IMR-90 (cell line): ENCODE measurements at places on chromosomes 1 and 21. TPM values are rescaled to one million over a fixed set of nuclear protein-coding genes. Genes with fewer than 3 reads are reported as not detected.

DNA sequence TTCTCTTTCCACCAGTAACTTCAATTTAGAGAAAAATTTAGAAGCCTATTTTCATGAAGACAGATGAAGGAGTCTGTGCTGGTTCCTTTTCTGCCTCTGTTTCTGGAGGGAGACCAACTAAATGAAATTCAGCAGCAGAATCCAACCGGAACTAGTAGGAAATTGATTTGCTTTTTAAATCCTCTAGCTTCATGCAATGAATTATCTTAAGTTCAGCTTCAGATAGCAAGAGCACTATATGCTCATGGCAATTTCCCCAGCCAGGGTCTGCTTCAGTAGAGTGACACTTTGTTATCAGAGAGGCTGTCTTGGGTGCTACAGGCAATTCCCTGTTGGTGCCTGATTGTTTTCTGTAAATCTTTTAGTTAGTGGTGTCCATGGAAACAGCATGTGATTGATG lies 189.7 kb downstream of the SLC35F3 start:
- H3K27me3 ChIP-seq = peaks cover 4% of the 10 kb centered on the region; the same call in 1 of the 2 replicates
- no peaks in the 10 kb centered on the region for H3K36me3 ChIP-seq
- H3K27ac ChIP-seq = no peak overlapping the region
- no peak overlapping the region for H3K4me3 ChIP-seq

The ZFP69B gene
- 6.8 and 8.1 TPM in 2 replicates for total RNA-seq

The PRKAA2 gene
- total RNA-seq = 1.4 and 2.2 TPM in 2 replicates

- H3K4me3 ChIP-seq = no peak overlapping the region
- peaks cover 4% of the 10 kb centered on the region for H3K36me3 ChIP-seq
- no peaks in the 10 kb centered on the region for H3K27me3 ChIP-seq
- peaks cover 20% of the 10 kb centered on the region for H3K4me1 ChIP-seq
- no peak overlapping the region for H3K27ac ChIP-seq
Measured at GRCh38 chr1:54364582-54364981, 41.6 kb downstream of the SSBP3 start.

The PTAFR gene
- under 0.01 and 0.18 TPM in 2 replicates for total RNA-seq

DNA sequence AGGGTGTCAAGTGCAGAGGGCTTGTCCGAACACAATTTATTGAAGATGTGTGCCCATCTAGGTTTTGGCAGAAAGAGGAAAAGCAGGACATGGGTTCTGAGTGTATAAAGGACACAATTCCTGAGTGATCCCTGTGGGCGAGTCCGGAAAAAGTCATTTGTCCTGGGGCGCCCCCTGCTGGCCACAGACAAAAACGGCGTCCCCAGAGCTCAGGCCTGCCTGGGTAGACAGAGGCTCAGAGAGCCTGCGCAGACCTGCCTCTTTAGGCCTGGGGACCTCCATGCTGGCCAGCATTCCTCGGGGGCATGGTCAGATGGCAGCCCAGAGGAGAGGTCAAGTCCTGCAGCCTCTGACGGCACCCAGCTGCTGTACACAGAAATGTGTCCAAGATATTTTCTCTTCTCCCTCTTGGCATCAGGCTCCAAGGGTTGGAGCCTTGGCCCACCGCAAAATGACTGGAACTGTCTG lies 65.5 kb upstream of the LRP8 start:
- H3K27ac ChIP-seq = no peak overlapping the region
- H3K27me3 ChIP-seq = peaks cover 28% of the 10 kb centered on the region
- DNase-seq = peak; percentile 59
- no peak overlapping the region for H3K4me3 ChIP-seq
- H3K4me1 ChIP-seq = no peaks in the 10 kb centered on the region

- no peak for DNase-seq
- no peak overlapping the region for H3K4me3 ChIP-seq
- H3K36me3 ChIP-seq = no peaks in the 10 kb centered on the region
- no peak overlapping the region for H3K27ac ChIP-seq
- H3K4me1 ChIP-seq = no peaks in the 10 kb centered on the region
Measured at GRCh38 chr1:201356701-201357100, 20.8 kb downstream of the TNNT2 start.

The ZSWIM5 gene
- under 0.01 TPM in 2 replicates for total RNA-seq

The SLC26A9 gene
- total RNA-seq = under 0.01 TPM in 1 of 2 replicates, not detected in the other

The TCHH gene
- not detected in 2 replicates for total RNA-seq

- H3K27ac ChIP-seq = no peak overlapping the region
- no peaks in the 10 kb centered on the region for H3K27me3 ChIP-seq
- DNase-seq = no peak
- H3K4me3 ChIP-seq = no peak overlapping the region
Measured at GRCh38 chr1:93151474-93151873, 28.7 kb downstream of the TMED5 start.

- no peak for DNase-seq
- no peaks in the 10 kb centered on the region for H3K36me3 ChIP-seq
- H3K27me3 ChIP-seq = peaks cover 3% of the 10 kb centered on the region
Measured at GRCh38 chr1:77048615-77049005, 170.6 kb downstream of the PIGK start.

GRCh38 chr1:41537788-41538351 lies 53.4 kb upstream of the EDN2 start:
- H3K27ac ChIP-seq = no peak overlapping the region
- H3K4me3 ChIP-seq = no peak overlapping the region
- no peaks in the 10 kb centered on the region for H3K36me3 ChIP-seq
- H3K27me3 ChIP-seq = no peaks in the 10 kb centered on the region

DNA sequence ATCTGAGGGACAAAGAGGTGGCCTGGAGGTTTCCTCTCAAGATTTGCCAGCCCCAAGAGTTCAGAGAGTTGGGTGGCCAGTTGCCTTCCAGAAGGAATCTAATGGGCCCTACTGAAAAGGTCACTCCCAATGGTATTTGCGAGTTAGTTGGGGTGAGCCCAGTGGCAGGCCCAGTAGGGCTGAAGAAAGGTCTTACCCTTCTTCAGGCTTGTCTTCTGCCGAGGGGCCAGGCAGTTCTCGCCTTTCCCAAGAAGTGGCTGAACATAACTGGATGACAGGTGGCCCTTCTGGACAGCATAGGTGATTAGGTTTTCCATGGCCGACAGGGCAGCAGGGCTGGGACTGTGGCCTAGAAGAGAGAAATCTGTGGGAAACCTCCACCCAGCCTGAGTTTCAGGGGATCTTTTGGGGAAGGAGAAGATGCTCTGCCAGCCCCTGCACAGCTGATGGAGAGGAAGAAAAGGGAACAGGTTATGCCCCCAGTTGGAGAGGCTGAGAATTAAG lies 7.2 kb downstream of the PGLYRP4 start:
- no peaks in the 10 kb centered on the region for H3K36me3 ChIP-seq
- H3K4me1 ChIP-seq = no peaks in the 10 kb centered on the region
- H3K4me3 ChIP-seq = no peak overlapping the region
- peaks cover 4% of the 10 kb centered on the region for H3K27me3 ChIP-seq

DNA sequence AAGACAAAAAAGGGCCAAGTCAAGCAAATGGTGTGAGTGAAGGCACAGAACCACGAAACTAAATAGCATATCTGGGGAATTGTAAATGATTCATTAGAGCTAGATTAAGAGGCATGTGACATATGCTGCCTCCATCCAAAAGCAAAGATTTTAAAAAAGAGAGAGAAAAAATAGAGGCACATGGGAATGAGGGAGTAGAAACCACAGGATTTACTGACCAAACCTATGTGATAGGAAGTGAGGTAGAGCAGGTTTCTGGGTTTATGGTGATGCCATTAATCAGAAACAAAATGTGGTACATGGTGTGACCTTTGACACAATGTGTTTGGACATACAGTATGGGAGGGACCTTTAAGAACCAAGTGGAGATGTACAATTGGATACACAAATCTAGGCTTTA lies 13.6 kb downstream of the C1orf52 start:
- H3K4me3 ChIP-seq = no peak overlapping the region
- no peak for DNase-seq
- peaks cover 20% of the 10 kb centered on the region for H3K4me1 ChIP-seq
- H3K27ac ChIP-seq = no peak overlapping the region

- no peaks in the 10 kb centered on the region for H3K27me3 ChIP-seq
- no peak for DNase-seq
- H3K4me1 ChIP-seq = peaks cover 9% of the 10 kb centered on the region
Measured at GRCh38 chr1:179089827-179090482, 8.1 kb downstream of the TOR3A start.

The OR10Z1 gene
- not detected in 2 replicates for total RNA-seq

- no peaks in the 10 kb centered on the region for H3K36me3 ChIP-seq
- peak; percentile 71 for DNase-seq
- no peak overlapping the region for H3K4me3 ChIP-seq
- H3K27ac ChIP-seq = no peak overlapping the region
Measured at GRCh38 chr1:116356673-116357072, 16.4 kb upstream of the ATP1A1 start.

- no peak overlapping the region for H3K27ac ChIP-seq
- no peaks in the 10 kb centered on the region for H3K36me3 ChIP-seq
- no peak for DNase-seq
- H3K4me3 ChIP-seq = no peak overlapping the region
- H3K4me1 ChIP-seq = no peaks in the 10 kb centered on the region
Measured at GRCh38 chr1:38243106-38243505, 196.5 kb upstream of the POU3F1 start.

The PGBD2 gene
- 6.7 and 6.8 TPM in 2 replicates for total RNA-seq

GRCh38 chr1:150150133-150151021 lies 661 bp downstream of the PLEKHO1 start:
- H3K36me3 ChIP-seq = peaks cover 36% of the 10 kb centered on the region
- peak overlapping the region; percentile 98 for H3K27ac ChIP-seq
- peak overlapping the region; percentile 97 for H3K4me3 ChIP-seq

DNA sequence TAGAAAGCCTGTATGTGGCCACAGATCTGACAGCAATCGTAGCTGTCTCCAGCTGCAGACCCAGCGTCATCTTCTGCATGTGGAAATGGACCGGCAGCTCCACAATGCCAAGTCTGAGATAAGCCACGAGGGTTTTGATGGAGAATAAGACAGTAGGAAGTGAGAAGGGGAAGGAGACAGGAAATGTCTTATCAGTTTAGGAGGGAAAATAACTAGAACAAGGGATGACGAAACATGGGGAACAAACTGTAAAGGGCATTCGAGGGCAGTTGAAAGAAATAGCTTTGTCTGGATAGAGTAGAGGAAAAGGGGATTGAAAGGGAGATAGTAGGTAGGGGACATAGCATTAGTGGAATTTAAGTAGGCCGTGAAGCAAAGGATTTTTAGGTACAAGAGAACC lies 74.0 kb upstream of the CTTNBP2NL start:
- H3K27ac ChIP-seq = no peak overlapping the region
- H3K4me3 ChIP-seq = no peak overlapping the region
- DNase-seq = no peak
- H3K36me3 ChIP-seq = no peaks in the 10 kb centered on the region
- peaks cover 33% of the 10 kb centered on the region for H3K27me3 ChIP-seq

DNA sequence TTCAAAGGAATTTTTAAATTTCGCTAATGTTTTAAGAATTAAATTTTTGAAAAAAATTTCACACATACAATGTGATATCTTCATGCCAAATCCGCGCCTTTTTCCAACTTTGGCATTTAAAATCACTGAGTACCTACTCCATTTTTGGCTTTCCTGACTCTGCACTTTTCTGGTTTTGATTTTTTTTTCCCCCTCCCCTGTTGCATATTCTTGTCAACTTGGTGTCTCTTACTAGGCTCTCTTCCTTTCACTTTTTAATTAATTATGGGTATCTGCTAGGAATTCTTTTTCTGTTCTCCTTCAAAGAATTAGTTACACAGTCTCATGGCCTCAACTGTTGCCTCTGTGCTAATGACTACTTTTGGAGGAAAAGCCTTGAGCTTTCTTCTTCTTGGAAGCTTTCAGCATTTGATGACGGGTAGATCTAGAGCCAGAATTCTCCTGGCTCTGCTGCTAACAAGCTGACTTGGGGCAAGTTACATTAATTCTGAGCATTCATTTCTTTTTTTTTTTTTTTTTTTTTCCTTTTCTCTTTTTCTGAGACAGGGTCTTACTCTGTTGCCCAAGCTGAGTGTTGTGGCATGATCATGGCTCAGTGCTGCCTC lies 1.8 kb downstream of the AGL start:
- no peak overlapping the region for H3K4me3 ChIP-seq
- no peak for DNase-seq
- peaks cover 1% of the 10 kb centered on the region; the same call in 1 of the 2 replicates for H3K36me3 ChIP-seq
- H3K4me1 ChIP-seq = peaks cover 2% of the 10 kb centered on the region; the same call in 1 of the 2 replicates

- no peak overlapping the region for H3K4me3 ChIP-seq
- H3K36me3 ChIP-seq = no peaks in the 10 kb centered on the region
- no peaks in the 10 kb centered on the region for H3K4me1 ChIP-seq
Measured at GRCh38 chr1:115790356-115790755, 21.8 kb upstream of the CASQ2 start.

The LMOD1 gene
- total RNA-seq = 44.4 and 53.2 TPM in 2 replicates

GRCh38 chr1:81478219-81478618 lies 322.5 kb upstream of the ADGRL2 start:
- H3K27me3 ChIP-seq = no peaks in the 10 kb centered on the region
- H3K36me3 ChIP-seq = no peaks in the 10 kb centered on the region
- no peak overlapping the region for H3K4me3 ChIP-seq
- no peak for DNase-seq

DNA sequence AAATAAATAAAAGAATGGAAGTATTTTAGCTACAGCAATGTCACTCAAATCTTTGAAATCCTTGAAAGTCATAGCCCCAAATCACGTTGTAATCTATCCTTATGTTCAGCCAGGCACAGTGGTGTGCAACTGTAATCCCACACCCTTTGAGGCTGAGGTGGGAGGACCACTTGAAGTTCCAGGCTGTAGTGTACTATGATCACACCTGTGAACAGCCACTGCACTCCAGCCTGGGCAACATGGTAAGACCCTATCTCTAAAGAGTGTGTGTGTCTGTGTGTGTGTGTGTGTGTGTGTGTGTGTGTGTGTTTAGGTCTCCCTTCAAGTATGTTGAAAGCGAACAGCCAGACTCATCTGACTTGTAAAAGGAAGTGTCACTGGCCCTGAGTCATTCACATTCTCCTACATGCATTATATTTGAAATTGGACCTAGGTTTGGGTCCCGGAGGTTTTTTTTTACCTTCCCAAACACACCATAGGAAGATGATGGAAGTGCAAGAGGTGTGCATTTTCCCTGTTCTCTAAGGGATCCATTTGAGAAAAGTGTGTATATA lies 50.1 kb downstream of the ZNF281 start:
- peaks cover 11% of the 10 kb centered on the region for H3K4me1 ChIP-seq
- no peaks in the 10 kb centered on the region for H3K27me3 ChIP-seq
- H3K27ac ChIP-seq = no peak overlapping the region; the same call in 1 of the 2 replicates
- H3K4me3 ChIP-seq = no peak overlapping the region
- DNase-seq = peak; percentile 83

GRCh38 chr1:80217377-80217986 lies 1211.0 kb upstream of the ADGRL4 start:
- H3K4me1 ChIP-seq = no peaks in the 10 kb centered on the region
- no peak overlapping the region for H3K4me3 ChIP-seq
- H3K27me3 ChIP-seq = no peaks in the 10 kb centered on the region
- H3K36me3 ChIP-seq = no peaks in the 10 kb centered on the region
- H3K27ac ChIP-seq = no peak overlapping the region

DNA sequence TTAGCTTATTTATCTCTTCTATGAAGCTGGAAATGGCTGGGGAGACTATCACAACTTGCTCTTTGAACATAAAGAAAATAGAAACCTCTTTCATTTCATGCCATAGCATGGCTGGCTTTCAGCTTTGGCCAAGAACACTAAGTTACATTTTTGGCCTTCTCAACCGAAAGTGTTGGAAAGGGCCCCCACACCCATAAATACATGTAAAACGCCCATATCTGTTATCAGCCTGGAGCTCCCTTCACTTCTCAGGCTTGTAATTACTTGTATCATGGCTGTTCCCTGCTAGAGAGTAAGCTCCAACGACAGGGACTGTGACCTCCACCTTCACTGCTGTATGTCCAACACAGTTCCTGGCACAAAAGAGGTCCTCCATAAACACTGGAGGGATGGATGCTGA lies 12.7 kb upstream of the EIF4G3 start:
- H3K27ac ChIP-seq = no peak overlapping the region
- H3K4me3 ChIP-seq = no peak overlapping the region
- H3K4me1 ChIP-seq = no peaks in the 10 kb centered on the region
- no peaks in the 10 kb centered on the region for H3K27me3 ChIP-seq

The KLHDC7A gene
- not detected in 2 replicates for total RNA-seq

- no peak overlapping the region; the same call in 1 of the 2 replicates for H3K4me3 ChIP-seq
- H3K4me1 ChIP-seq = peaks cover 10% of the 10 kb centered on the region
- H3K36me3 ChIP-seq = no peaks in the 10 kb centered on the region
- DNase-seq = no peak
- peak overlapping the region; percentile 28 for H3K27ac ChIP-seq
Measured at GRCh38 chr1:58849551-58849950, 65.7 kb upstream of the JUN start.

The FCER1G gene
- total RNA-seq = not detected in 2 replicates
